ENCODE measurements at places on chromosomes 13 and 19.

GRCh38 chr13:98478189-98479129, 98.4 kb downstream of the STK24 start:
- no peak for DNase-seq

DNA sequence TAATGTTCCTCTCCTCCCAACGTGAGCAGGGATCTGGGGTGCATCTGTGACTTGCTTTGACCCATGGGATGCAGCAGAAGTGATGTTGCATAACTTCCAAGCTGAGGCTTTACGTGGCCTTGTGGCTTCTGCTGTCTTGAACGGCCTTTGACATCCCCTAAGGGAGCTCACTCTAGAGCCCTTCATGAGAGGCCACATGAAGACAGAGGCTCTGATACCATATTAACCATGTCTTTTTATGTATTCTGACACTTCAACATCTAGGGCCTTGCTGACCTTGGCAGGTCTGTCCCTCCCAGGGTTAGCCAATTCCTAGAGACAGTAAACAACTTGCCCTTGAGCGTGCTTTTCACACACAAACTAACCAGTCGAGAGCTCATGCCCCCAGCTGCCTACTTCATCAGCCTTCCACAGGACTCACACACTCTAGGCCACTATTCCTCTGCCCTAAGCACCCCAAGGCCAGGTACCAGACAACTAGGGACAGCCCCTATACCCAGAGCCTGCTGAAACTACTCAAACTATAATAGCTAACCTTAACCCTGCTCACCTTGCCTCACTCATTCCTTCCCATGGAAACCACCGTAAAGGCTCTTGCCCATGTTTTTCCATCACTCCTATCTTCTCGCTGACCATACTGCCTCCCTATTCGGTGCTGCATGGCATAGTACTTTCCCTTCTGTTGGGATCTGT, 45.4 kb downstream of the CCDC70 start:
- DNase-seq = no peak

GRCh38 chr19:4633140-4633967, 6.0 kb upstream of the TNFAIP8L1 start:
- DNase-seq = peak; percentile 37

- no peak for DNase-seq
These were observed 49.5 kb downstream of the RFX2 start for GRCh38 chr19:6060600-6061375.

GRCh38 chr19:48547722-48548121, 4.2 kb upstream of the SULT2B1 start:
- no peak for DNase-seq

DNA sequence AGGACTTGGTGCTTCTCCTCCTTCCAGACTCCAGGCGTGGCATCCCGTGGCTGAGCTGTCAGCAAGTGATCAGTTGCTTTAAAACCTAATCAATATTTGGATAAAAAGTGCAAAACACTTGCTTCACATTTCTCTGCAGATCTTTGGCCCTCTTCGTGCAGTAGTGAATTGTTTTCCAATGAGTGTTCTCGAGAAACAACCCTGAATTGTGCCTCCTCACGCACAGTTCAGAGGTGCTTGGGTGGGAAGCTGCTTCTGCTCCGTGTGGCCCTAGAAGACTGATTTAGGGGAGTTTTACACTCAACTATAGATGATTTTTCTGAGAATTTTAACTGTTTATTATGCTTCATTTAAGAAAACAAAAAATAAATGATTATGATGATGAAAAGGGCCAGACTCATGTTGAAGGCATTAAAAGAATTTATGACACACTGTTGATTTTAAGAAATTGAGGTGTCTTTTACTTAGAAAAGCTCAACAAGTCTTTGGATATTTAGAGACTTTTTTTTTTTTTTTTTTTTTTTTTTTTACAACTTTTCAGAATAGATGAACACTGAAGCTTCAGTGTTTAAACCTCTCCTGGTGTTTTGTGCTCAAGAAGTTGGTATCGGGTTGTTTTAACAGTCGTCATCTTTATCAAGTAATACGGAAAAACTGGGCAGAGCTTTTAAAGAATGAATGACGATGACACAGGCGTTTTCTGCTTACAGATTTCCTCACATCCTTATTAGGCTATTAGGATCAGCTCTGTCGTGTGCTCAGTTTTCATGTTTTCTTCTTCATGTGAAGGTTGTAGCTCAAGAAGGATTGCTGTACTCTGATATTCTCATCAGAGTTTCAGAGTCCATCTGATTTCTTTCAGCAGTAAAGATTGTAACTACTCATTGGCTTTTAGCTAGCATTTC, 39.5 kb upstream of the TEX29 start:
- no peak for DNase-seq

- DNase-seq = no peak
These were observed 31.8 kb downstream of the KCTD15 start for GRCh38 chr19:33828266-33829075.

DNA sequence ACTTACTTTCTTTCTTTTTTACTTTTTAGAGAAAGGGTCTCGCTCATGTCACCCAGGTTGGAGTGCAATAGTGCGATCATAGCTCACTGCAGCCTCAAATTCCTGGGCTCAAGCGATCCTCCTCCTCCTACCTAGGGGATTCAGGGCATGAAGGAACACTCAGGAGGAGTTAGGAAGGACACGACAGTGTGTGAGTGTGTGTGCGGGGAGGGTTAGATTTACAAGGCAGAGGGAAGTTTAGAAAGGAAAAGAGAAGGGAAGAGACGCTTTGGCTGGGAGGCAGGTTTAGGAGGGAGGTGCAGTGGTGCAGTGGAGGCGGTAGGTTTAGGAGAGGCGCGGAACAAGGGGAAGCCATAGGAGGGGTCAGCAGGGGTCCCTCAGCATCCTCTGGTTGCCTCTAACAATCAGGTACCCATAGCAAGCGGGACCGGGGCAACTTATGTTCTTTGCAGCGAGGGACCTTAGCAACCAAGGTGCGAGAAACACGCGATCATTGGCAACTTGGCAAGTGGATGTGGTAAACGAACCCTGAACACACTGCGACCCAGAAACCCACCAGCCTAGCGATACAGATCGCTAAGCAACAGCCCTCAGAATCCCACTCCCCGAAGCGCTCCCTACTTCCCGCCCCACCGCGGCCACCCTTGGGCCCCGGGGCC, 501 bp downstream of the SIRT2 start:
- DNase-seq = no peak

- DNase-seq = no peak
These were observed 466.3 kb downstream of the COG6 start for GRCh38 chr13:40121722-40122121.

GRCh38 chr13:93805736-93806135, 579.1 kb downstream of the GPC6 start:
- no peak for DNase-seq

DNA sequence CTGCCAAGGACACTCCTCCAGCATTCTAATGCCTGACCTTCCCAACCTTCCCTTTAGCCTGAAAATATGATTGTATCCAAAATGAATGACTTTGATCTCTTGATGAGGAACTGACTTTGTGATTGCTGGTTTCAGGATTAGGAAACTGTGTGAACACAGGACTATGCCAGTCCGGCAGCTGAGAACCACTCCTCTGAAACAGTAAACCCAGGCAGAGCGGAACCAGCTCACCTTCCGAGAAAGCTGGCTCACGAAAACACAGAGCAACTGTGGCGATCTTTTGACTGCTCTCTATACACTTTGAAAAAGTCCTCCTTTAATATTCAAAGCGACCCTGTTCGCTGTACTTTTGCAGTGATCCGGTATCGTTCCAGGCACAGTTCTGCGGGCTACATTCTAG, 258.8 kb upstream of the IRS2 start:
- no peak for DNase-seq

DNA sequence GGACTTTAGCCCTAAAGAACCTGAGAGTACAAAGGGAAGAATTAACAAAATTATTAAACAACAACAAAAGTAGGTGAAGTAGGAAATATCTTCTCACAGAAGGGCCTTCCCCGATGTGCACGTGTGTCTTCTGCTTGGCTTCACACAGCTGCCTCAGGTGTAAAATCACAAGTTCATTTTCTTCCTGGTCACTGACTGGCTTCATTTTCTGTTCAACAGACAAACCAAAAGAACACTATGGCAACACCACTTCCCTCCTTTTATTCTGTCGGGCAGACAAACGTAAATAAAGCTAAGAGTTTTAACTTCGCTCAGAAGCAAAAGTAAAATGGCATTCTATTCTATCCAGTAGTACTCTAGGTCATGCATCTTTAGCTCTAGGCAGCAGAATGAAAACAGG, 140.9 kb downstream of the TBC1D4 start:
- DNase-seq = no peak

DNA sequence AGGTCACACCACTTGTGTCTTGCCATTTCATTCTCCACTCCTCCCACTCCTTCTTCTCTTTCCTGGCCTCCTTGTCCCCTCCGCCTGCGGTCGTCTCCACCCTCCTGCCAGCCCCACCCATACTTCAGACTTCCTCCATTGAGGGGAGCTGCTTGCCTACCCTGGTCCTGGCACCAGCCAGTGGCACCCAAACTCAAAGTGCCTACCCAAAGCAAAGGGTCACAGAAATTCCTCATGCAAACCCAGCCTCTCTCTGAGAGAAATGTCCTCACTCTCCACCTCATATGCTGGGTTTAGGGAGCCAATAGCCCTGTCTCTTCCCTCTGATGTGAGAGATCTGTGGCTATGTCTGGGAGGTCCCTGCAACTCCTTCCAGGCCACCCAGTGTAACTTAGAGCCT, 109.6 kb downstream of the TEX26 start:
- DNase-seq = no peak

DNA sequence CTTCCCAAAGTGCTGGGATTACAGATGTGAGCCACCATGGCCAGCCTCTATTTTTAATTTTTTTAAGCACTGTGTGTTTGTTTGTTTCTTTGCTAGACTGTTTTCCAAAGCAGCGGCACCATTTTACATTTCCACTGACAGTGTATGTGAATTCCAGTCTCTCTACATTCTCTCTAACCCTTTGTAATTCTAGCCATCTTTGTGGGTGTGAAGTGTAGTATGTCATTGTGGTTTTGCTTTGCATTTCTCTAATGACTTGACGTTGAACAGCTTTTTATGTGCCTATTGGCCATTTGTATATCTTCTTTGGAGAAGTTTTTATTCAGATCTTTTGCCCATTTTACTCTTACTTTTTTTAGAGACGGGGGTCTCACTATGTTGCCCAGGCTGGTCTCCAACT, 11.6 kb downstream of the PNPLA6 start:
- no peak for DNase-seq

- DNase-seq = no peak
These were observed 68.1 kb downstream of the ARHGEF7 start for GRCh38 chr13:111183087-111183645.

- no peak for DNase-seq
These were observed 621 bp downstream of the SOX21 start for GRCh38 chr13:94711561-94712286.

- DNase-seq = no peak
These were observed 358 bp downstream of the C19orf33 start for GRCh38 chr19:38304352-38304865.

DNA sequence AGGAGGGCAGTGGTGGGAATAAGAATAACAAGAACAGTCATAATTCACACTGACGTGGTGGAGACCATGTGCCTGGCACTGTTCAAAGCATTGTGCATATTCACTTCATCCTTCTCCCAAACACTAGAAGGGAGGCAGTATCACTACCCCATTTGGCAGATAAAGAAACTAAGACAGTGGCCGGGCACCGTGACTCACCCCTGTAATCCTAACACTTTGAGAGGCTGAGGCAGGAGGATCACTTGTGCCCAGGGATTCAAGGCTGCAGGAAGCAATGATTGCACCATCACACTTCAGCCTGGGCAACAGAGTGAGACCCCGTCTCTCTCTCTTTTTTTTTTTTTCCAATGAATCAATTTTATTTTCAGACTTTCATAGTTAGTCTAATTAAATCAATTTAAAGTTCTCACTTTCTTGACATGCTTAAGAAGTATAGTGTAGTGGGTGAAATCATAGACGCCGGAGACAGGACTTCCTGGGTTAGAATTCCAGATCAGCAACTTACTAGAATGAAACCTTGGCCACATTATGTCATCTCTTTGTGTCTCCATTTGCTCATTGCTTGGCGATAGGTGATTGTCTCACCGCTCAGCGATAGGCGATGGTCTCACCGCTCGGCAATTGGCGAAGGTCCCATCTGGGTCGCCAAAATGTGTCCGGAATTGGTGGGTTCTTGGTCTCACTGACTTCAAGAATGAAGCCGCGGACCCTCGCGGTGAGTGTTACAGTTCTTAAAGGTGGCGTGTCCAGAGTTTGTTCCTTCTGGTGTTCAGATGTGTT, 5.3 kb upstream of the ATG4D start:
- DNase-seq = no peak

GRCh38 chr13:23268441-23268840, 87.7 kb downstream of the SGCG start:
- DNase-seq = no peak

GRCh38 chr19:8208922-8209461, at the start of gene CERS4:
Gene CERS4, plus strand, starts transcription at chr19:8209370. Its CDS starts 41,707 bp downstream, at chr19:8251077.
- DNase-seq = peak; percentile 72

DNA sequence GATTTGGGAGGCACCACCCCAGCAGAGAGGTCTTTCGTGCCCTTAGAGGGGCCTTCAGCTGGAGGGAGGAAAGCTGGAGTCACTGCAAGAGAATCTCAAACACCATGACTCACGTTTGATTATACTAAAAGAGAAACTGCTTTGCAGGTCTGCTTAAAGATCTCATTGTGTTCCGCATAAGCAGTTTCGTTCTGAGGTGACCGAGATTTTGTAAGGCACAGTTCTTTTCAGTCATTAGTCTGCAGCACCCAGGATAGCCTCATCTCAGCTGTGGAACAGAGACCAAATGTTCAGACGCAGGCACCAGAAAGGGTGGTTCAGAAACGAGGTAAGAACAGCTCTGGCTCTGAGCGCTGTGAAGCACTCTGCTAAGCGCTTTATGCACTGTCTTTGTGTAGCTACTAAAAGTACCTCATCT, 71.2 kb upstream of the GTF3A start:
- no peak for DNase-seq

- DNase-seq = no peak
These were observed 69.8 kb downstream of the KCTD12 start for GRCh38 chr13:76816394-76816793.

DNA sequence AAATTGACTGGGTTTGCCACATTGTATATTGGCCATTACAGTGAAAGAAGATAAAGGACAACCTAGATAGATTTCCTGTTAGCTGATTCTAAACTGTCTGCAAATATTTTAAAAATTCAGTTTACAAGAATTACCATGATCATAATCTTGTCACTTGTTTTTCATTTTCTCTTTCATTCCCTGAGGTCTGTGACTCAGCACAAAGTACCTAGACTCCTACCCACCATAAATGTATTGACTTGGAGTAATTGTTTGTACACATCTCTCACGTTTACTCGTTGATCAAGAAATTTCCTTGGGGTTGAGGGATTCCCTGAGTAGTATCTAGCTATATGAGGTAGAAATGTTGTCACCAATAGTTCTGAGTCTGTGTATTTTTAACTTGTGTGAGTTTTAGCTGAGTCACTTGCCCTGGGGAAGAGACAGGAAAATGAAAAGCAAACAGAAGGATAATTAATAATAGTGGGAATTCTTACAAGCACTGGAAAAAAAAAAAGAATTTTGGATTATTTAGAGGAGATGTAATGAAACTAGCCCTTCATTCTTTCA, 299.2 kb upstream of the DACH1 start:
- DNase-seq = no peak

DNA sequence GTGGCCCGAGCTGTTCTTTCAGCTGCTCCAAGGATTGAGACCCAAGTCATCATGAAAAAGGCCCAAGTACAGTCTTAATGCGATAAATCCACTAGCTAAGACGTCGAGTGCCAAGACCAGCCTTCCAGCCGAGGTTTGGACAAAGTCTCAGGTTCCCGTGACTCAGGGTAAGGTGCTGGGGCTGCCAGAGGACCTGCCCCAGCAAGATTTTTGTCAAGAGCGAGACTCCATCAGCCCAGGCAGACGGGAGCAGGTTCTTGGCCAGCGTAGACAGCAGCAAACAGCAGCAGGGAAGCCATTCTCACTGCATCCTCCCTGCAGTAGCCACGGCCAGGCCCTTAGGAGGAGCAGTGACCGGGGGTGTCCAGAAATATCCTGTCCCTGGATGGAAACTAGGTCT, 3.4 kb downstream of the FEM1A start:
- DNase-seq = no peak

Measured in effector memory CD8-positive, alpha-beta T cell (primary cell).